ENCODE measurements at places on chromosomes 7 and 10.
A peak's percentile ranks its signal among the peaks of the same experiment; 100 is the strongest.

DNA sequence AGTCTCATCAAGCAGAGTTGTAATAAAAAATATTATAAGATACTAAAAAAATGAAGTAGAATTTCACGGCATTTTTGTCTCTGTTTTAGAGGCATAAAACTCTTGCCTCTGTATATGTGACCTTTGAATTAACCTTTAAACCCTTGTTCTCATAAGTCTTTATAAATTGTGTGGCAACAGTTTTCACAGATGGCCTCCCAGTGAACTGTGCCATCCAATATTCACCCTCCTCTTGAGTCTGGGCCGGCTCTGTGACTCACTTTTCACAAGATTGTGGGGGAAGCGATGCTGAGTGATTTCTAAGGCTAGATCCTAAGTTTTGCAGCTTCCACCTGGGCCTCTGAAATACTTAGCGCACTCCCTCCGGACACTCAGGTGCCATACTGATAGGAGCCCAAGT, 4.6 kb upstream of the USP6NL start:
- no peak for DNase-seq

DNA sequence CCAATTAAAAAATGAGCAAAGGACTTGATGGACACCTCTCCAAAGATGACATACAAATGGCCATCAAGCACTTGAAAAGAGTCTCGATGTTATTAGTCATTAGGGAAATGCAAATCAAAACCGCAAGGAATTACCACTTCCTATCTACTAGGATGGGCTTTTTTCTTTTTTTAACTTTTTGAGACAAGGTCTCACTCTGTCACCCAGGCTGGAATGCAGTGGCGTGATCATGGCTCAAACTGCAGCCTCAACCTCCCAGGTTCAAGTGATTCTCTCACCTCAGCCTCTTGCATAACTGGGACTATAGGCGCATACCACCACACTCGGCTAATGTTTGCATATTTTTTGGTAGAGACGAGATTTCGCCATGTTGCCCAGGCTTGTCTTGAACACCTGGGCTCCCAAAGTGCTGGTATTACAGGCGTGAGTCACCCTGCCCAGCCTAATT, 13.6 kb downstream of the NKX1-2 start:
- DNase-seq, result peak; percentile 66

GRCh38 chr10:23157691-23158369, 34.3 kb upstream of the PTF1A start:
- peak; percentile 66 for DNase-seq

DNA sequence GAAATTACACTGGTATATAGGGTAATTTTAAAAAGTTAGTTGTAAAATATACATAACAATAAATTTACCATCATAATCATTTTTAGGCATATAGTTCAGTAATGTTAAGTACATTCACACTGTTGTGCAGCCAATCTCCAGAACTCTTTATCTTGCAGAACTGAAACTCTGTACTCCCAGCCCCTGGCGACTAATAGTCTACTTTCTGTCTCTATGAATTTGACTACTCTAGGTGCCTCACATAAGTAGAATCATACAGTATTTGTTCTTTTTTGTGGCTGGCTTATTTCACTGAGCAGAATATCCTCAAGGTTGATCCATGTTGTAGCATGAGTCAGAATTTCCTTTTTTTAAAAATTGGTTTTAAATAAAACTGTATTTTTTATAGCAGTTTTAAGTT, 41.4 kb downstream of the NRF1 start:
- no peak for DNase-seq

DNA sequence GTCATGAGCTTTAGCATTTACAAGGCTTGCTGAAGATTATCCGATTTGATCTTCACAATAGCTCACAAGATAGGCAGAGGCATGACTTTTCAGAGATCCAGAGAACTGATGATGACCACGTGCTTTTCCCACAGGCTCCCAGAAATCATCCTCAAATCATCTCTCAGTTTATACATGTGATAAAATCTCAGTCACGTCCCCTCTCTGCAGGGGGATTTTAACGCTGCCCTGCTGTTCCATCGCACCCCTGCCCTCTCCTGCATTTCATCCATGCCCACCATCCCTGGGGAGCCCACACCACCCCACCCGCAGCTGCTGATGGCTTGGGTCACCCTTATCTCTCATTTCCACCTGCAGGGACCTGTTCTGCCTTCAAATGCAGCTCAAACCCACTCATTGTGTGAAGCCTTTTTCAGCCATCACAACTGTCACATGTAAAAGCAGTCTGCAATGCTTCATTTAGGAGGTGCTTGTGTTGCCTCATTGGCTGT, 141.8 kb downstream of the DIP2C start:
- DNase-seq, result no peak

DNA sequence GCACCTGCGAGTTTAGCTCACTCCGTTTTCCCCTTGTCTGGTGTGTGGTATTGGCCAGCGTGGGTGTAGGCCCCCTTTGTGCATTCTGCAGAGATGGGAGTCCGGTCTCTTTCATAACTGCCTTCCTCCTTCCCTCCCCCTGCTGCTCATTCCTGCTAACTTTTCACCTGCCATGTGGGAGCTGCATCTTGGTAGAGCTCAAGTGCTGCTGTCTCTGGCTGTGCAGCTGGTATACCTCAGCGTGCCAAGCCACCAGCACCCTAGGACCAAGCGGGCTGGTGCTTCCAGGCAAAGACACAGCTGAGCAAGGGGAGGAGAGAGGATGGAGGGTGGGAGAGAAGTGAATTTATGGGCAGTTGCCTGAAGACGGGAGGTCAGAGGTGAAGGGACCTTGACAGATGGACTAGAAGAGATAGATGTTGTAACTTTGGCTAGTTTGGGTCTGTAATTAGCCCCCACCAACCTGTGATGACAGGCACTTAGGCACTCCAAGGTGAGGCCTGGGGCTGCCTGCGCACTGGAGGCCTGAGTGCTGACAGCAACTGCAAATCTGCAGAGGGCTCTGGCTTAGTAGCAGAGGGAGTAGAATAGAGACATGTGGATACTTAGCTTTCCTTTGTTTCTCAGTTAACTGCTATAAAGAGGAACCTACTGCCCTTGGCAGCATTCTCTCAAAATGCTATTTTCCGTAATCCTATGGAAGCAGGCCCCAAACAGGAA, 148.8 kb upstream of the AGK start:
- no peak for DNase-seq

DNA sequence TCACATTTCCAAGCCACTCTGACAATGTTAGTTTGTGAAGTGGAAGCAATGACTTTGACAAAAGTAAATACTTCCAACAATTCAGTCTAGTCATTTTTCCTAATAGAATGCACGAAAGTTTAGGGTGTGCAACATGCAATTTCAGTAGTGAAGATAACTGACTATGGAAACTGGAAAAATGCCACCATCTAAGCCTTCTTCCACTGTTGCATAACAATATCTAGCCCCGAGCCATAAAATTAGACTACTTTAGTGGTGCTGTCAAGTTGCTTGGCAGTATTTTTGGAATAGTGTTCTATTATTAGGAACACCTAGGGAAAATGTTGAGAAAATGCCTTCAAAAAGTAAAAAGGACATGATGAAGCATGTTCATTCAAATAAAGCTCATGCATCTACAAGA, 17.9 kb downstream of the SEMA3A start:
- DNase-seq, result no peak

GRCh38 chr7:38685851-38686250, 54.7 kb upstream of the AMPH start:
- DNase-seq, result no peak

DNA sequence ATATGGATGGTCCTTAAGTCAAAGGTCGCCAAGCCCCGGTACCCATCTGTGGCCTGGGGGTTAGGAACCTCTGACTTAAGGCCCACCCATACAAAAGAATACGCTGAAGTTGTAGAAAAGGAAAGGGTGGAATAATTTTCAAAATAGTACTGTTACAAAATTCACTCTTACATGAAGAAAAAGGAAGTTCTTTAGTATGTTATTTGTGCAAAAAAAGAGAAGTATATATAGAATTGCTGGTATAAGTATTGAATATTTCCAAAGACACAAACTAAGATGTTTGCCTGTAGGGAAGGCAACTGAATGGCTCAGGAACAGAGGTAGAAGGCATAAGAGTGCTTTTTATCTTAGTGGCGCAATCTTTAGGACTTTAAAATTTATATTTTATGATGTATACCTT, 78.7 kb downstream of the PRLHR start:
- DNase-seq, result no peak

GRCh38 chr7:99258501-99258900, 14.1 kb upstream of the MYH16 start:
- DNase-seq, result no peak

DNA sequence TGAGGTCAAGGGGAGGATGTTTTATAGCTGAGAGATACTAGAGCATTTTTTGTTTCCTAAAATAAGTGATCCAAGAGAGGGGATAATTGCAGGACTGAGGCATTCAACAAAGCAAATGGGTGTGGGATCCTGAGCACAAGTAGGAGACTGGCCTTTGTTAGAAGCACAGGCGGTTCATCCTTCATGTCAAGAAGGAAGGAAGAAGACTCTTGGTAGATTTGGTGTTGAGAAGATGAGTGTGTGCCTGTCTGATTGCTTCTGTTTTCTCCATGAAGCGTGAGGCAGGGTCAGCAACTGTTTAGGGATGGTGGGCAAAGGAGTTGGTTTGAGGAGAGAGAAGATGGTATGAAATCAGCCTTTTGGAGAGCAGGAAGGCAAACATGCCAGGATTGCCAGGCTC, 27.6 kb downstream of the STRIP2 start:
- DNase-seq, result no peak

DNA sequence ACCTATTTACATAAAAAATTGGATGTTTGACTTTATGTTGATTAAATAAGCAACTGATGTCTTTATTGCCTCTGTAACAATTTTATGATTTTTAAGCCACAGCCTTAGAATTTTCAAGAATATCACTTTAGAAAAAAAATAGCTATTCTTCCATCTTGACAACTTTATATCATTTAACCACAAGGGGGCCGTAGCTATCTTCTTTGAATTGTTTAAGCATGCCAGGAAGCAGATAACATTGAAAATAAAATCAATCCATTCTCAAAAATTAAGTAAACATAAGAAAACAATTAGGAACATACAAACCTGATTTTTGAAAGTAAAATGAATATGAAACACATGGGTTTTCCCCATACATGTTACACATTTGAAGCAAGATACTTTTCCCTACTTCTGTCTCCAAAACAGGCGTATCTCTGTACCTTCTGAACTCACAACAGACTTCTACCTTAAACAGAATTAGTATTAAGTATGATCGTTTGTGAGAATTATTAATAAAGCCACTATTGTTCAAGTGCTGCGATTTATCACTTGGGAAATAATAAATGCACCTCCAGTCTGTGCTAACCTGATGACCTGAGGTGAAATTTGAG, 209.0 kb downstream of the CACNA2D1 start:
- DNase-seq, result peak; percentile 80

GRCh38 chr10:99395750-99396445, 34.5 kb downstream of the GOT1 start:
- no peak for DNase-seq

- no peak for DNase-seq
These were observed 146.2 kb downstream of the WDR37 start for GRCh38 chr10:1202343-1202742.

GRCh38 chr10:129628823-129629222, 161.8 kb downstream of the MGMT start:
- no peak for DNase-seq

DNA sequence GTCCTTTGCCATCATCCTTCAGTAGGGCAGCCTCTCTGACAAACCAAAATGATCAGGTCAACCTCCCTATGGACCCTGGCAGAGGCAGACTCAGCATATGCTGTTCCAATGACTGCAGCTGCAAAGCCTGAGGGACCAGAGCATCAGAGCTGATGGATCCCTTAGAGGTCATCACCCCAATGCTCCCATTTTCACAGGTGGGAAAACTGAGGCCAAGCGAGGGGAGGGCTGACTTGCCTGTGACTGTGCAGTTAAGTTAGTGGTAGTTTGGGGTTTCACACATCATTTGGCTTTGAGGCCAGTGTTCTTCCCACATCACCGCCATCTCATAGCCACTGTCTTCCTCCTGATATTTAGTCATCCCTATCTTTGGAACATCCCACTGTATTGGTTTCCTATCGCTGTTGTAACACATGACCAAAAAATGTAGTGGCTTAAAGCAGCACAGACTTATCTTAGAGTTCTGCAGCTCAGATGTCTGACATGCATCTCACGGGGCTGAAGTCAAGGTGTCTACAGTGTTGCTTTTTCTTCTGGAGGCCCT, 69.3 kb upstream of the PDZD8 start:
- no peak for DNase-seq

GRCh38 chr7:21617513-21617912, 74.7 kb downstream of the DNAH11 start:
- DNase-seq, result no peak

- DNase-seq, result no peak
These were observed 64.0 kb downstream of the SYPL1 start for GRCh38 chr7:106047818-106048705.
